ENCODE measurements at places on chromosomes 6 and 20.

- DNase-seq: peak; percentile 7
Measured at GRCh38 chr20:57835074-57835452, 125.2 kb upstream of the PMEPA1 start.

- DNase-seq: no peak
Measured at GRCh38 chr20:3686867-3687321, 5.1 kb upstream of the ADAM33 start.

DNA sequence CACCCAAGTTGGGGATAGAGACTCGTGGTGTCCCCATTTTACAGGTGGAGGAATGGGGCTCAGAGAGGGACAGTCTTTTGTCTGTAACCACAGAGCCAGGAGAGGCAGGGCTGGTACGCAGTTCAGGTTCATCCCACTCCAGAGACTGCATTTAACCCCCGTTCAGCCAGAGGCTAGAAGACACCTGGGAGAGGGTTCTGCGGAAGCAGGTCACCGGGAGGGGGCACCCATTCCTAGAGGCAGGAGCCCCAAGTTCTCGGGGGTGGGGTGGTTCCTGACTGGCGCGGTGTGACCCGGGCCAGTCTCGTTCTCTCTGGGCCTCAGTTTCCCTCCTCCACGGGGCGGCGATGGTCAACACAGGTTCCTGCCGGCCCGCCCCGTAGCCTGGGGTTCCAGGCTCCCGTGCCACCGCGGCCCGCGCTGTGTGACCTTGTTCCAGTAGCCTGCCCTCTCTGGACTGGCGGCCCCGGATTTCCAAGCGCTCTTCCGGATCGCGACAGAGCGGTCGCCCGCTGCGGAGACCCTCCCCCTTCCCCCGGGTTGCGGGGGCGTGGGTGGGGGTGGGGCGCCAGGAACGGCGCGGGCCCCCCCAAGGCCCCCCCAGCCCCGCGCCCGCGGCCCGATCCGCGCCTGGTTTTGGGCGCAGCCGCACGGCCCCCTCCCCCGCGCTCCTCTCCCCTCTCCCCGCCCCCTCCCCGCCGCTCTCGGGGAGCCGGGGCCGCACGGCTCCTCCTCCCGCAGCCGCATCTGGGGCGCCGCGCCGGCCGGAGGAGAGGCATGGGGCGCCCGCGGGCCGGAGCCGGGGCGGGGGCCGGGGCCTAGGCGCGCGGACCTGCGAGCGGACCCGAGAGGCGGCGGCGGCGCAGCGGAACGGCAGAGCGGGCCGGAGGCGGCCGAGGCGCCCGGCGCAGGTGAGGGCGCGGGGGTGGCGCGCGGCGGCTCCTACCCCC lies at the start of gene DLGAP4:
TSS of gene DLGAP4 (plus strand) at position 738 of the 950 bp plus-strand sequence. CDS start 125,379 bp downstream, outside the sequence.
- peak; percentile 45 for DNase-seq

DNA sequence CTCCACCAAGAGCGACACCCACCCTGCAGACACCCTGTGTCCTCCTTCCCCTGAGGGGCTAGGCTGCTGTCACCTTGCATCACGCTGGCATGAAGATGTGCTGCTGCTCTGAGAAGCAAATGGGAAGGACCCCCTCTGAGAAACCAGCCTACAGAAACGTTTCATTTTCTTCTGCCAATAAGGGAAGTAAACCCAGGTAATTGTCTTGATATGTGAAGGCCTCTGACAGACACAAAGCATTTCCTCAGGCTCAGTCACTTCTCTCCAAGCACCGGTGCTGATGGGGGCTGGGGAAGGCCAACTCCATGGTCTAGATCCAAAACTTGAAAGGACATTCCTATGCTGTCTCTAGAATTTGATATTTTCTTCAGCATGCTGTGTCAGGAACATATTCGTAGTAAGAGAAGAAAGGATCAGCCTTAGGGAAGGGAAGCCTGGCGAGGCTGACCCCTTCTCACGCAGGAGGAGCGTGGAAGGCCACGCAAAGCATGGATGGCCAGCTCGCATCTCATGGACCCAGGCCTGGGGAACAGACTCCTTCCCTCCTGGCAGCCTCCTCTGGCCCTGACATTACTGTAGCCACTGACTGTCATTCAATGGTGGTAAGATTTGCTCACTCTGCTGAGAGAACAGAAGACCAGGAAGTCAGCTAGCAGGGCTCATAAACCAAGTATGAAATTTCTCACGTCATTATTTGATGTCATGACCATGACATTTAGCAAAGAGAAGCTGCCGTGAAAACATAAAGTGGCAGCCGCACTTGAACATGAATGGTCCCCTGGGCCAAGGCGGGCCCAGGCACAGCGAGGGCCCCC lies 20.4 kb downstream of the ACSS1 start:
- no peak for DNase-seq

DNA sequence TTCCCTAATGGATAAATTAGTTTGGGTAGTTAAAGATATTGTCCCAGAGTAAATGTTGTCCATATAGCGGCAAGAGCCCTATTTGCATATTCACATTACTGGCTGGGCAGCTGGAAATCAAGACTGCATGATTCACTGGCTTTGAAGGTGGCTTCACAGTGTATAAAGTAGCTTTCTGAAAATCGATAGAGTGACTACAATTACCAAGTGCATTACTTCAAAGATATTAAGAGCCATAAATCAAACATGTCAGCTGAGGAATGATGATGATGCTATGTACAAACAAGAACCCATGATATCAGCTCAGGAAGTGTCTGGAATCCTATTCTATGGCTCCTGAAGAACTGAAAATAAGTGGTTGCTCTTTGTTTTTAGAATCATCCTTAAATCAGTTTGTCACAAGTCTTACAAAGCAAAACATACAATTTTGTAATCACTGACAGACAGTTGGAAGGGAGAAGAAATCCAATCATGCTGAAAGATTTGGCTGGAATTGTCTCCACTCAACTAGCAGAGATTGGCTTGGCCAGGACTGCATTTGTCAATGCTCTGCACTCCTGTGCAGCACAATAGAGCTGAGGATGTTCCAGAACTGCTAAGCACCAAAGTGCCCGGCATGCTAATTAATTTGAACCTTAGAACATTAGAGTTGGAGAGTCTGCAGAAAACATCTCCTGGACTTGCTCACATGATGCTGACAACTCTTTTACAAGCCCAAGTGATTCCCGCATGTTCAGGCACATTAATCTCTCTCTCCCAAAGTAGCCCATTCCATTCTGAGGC lies 77.9 kb upstream of the B3GAT2 start:
- no peak for DNase-seq

DNA sequence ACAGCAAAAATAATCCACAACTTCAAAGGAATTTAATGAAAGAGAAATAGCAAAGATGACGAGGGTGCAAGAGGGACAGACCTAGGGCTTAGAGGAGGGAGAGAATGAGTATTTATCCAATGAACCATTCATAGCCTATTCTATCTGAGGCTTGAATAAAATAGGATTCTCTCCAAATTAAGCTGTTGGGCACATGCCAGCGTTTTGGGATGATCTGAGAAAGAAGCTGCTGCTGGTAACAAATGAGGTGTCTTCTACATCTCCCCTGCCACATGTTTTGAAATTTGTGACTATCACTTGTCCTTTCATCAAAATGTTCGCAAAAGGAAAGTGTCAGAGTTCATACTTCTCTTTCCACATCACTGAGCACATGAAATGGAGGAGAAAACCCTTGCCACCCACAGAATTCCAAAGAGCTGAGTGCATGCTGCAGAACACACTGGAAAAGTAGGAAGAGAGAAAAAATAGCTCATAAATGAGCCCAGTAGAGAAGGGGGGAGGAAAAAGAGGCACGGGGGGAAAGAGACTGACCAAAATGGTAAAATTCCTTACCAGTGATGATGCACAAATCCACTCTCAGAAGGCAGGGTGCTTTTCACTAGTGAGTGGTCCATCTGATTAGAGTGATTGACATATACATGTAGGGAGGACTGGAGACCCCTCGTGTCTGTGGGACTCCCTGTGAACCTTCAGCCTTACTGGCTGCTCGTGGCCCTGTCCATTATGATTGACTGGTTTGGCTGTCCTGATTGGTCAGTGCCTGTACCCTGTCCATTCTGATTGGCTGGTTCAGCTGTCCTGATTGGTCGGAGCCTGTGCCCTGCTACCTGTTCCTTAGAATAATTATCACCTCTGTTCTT lies 180.5 kb downstream of the OGFRL1 start:
- no peak for DNase-seq

GRCh38 chr6:3244003-3244831 lies 14.5 kb upstream of the PSMG4 start:
- no peak for DNase-seq

GRCh38 chr6:9576521-9576920 lies 838.4 kb downstream of the TFAP2A start:
- no peak for DNase-seq

DNA sequence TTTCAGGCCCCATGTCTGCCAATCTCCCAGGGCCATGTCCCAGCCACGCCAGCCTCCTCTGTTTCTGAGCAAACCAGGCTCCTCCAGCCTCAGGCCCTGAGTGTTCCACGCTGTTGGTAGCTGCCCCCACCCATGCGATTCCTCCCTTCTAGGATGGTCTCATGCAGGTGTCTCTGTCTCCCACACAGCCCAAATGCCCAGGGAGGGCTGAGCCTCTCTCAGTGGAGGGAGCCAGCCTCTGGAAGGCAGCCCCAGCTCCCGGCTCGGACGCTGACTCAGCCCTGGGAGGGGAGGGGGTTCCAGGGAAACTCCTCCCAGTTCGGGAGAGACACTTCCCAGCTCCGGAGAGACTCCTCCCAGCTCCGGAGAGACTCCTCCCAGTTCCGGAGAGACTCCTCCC lies 122.9 kb upstream of the AFDN start:
- DNase-seq: no peak

DNA sequence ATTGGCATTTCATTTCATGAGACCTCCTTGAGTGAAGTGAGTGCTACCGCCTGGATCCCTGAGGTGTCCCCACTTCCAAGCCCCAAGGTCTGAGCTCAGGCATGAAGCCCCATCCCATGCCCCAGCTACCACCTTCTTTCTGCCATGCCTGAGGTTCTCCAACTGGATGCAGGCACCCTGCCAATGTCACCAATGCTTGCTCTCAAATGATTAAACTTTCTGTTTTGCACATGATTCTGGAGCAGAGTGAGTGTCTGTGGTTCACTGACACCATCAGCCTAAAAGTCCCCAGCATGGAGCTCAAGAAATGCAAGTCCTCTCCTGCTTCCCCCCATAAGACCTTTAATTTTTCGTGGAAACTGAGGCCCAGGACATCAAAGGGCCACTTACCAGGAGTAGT lies 43.7 kb upstream of the BPIFA2 start:
- DNase-seq: no peak

GRCh38 chr6:145480024-145480423 lies 255.3 kb downstream of the EPM2A start:
- DNase-seq: no peak

GRCh38 chr6:12289365-12289919 lies 719 bp upstream of the EDN1 start:
- peak; percentile 78 for DNase-seq

- DNase-seq: no peak
Measured at GRCh38 chr6:37557645-37558114, 58.0 kb upstream of the CCDC167 start.

GRCh38 chr6:87099472-87099871 lies 4.6 kb upstream of the CGA start:
- DNase-seq: no peak

DNA sequence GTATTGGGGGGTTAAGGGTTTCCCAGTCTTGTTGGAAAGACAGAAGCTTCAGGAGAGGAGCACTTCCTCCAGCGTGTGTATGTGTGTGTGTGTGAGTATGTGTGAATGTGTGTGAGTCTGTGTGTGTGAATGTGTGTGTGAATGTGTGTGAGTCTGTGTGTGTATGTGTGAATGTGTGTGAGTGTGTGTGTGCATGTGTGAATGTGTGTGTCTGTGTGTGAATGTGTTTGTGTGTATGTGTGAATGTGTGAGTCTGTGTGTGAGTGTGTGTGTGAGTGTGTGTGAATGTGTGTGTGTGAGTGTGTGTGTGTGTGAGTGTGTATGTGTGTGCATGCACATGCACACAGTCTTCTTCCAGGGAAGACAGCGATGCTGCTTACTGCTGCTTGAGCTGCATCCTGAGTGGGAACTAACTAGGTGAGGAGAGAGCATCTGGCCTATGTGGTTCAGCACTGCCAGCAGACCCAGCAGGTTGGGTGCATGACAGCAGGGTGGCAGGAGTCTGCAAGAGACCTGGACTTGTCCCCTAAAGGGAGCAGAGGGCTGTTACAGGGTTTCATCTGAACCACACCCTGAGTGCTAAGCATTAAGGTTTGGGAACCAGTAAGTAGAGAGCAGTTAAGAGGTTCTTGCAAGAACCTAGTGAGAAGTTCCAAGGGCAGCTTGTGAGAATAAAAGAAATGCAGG lies 22.7 kb upstream of the CCND3 start:
- no peak for DNase-seq

DNA sequence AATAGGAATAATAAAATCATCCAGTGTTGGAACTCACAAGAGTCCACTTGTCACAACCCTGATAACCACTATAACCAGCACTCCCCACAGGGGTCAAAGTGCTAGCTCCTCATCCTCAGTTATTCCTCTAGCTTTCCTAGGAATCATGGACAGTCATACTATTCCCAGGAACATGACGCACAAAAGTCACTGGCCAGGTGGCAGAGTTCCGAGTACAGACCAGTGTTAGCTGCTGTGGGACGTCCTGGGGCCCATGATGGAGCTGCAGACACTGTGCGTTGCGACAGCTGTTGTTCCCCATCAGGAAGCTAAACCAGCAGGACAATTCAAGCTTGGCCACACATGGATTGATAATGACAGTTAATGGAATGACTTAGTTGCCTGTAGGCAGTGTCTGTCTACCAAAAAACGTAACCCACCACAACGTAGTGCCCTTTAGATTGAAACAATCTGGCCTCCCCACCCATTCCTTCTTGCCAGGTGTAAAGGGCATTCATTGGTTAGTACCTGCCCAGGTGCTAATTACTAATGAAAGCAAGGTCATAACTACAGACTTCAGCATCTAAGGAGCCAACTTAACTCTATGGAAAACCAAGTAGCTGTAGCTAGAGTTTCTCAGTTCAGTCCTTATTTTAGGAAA lies 17.4 kb downstream of the EZR start:
- no peak for DNase-seq

DNA sequence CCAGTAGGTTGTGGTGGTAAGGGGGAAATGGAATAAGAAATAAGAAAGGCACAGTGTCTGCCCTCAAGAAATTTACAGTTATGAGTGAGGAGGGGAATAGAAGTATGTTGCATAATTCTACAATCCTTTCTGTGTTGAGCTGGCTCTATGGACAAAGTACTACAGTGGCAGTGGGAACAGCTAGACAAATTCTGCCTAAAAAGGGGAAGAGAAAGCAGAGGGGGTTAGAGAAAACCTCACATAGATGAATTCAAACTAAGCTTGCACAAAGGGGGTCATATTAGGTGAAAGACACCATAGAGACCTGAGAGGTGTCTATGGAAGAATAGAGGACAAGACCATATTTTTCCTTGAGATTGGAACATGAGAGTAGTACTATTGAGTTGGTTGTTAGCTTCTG lies 146.9 kb upstream of the VGLL2 start:
- no peak for DNase-seq

GRCh38 chr6:121485359-121485811 lies 49.9 kb downstream of the GJA1 start:
- DNase-seq: no peak
